Activated T-helper 1 cell treated with anti-CD3 and anti-CD28 coated beads, Interleukin-12 subunit alpha, Interleukin-12 subunit beta, Interleukin-2, Interleukin-4 antibody, amounts not matched to agents 30 ng/mL and 10 ng/mL and 1 ng/mL, durations not matched to agents 14 hours and 24 hours and 36 hours (primary cell): ENCODE measurements at places on chromosomes 5 and 9. TPM values are rescaled to one million over a fixed set of nuclear protein-coding genes. Genes with fewer than 3 reads are reported as not detected.

The STPG3 gene
- 1.2 and 1.8 TPM in 2 replicates for total RNA-seq

The RNF180 gene
- total RNA-seq, result not detected in 2 replicates

The SOHLH1 gene
- not detected in 2 replicates for total RNA-seq

The IL13 gene
- total RNA-seq, result 294 and 308 TPM in 2 replicates

The GRXCR2 gene
- total RNA-seq, result not detected in 2 replicates

The C5orf58 gene
- not detected in 2 replicates for total RNA-seq

The GDNF gene
- total RNA-seq, result 0.36 and 0.44 TPM in 2 replicates

The NTMT1 gene
- total RNA-seq, result 67.1 and 67.3 TPM in 2 replicates

The HRH2 gene
- 94.7 and 96.9 TPM in 2 replicates for total RNA-seq

The TTC16 gene
- 0.10 TPM in 1 of 2 replicates, not detected in the other for total RNA-seq

The NR4A3 gene
- total RNA-seq, result 68.6 and 69.5 TPM in 2 replicates

The FOXD4L3 gene
- total RNA-seq, result 0.17 TPM in 1 of 2 replicates, not detected in the other

The TUBB4B gene
- 277 and 280 TPM in 2 replicates for total RNA-seq

The MZB1 gene
- total RNA-seq, result 38.1 and 38.8 TPM in 2 replicates

The NUTM2F gene
- not detected in 2 replicates for total RNA-seq

The SCGB3A2 gene
- not detected in 2 replicates for total RNA-seq

The CDH18 gene
- total RNA-seq, result not detected in 2 replicates

The IRGM gene
- total RNA-seq, result 0.96 and 1.4 TPM in 2 replicates

The SOX30 gene
- total RNA-seq, result 0.12 and 0.29 TPM in 2 replicates

The C5orf46 gene
- not detected in 2 replicates for total RNA-seq

The MRPS27 gene
- 80.1 and 88.2 TPM in 2 replicates for total RNA-seq

The LOX gene
- total RNA-seq, result not detected in 2 replicates

The ZBTB26 gene
- total RNA-seq, result 8.3 and 9.9 TPM in 2 replicates

The C5orf22 gene
- 30.1 and 36.6 TPM in 2 replicates for total RNA-seq

The WNT8A gene
- total RNA-seq, result not detected in 2 replicates

The C9orf50 gene
- not detected in 2 replicates for total RNA-seq

The DRD1 gene
- total RNA-seq, result not detected in 2 replicates

The CBY3 gene
- 0.66 and 1.0 TPM in 2 replicates for total RNA-seq

The EPB41L4A gene
- total RNA-seq, result not detected in 2 replicates

The ECM2 gene
- not detected in 2 replicates for total RNA-seq

The BDP1 gene
- 41.2 and 41.5 TPM in 2 replicates for total RNA-seq

The CRB2 gene
- not detected in 2 replicates for total RNA-seq

The OBP2B gene
- not detected in 2 replicates for total RNA-seq

The WDR38 gene
- total RNA-seq, result not detected in 2 replicates

The OR1J2 gene
- total RNA-seq, result not detected in 2 replicates

The GPRIN1 gene
- total RNA-seq, result 3.1 and 3.2 TPM in 2 replicates

The SPATA31D4 gene
- total RNA-seq, result not detected in 2 replicates

The CARD19 gene
- total RNA-seq, result 40.5 and 41.7 TPM in 2 replicates

The LHX3 gene
- not detected in 2 replicates for total RNA-seq

The CDC42SE2 gene
- total RNA-seq, result 100.0 and 103 TPM in 2 replicates

The FLT4 gene
- total RNA-seq, result 0.86 and 1.8 TPM in 2 replicates

The ZNG1F gene
- total RNA-seq, result 11.0 and 12.6 TPM in 2 replicates

The TRIM14 gene
- total RNA-seq, result 41.7 and 42.0 TPM in 2 replicates

The PCDHGA12 gene
- total RNA-seq, result 0.18 TPM in 1 of 2 replicates, not detected in the other

The SYNPO gene
- total RNA-seq, result not detected in 2 replicates

The RFX3 gene
- 11.2 and 11.3 TPM in 2 replicates for total RNA-seq

The SH3GL2 gene
- not detected in 2 replicates for total RNA-seq

The PCDHA9 gene
- total RNA-seq, result not detected in 2 replicates

The DHFR gene
- total RNA-seq, result 55.9 and 60.3 TPM in 2 replicates

The HSD17B3 gene
- not detected in 2 replicates for total RNA-seq

The SHB gene
- 1.2 and 1.7 TPM in 2 replicates for total RNA-seq

The SPINK7 gene
- total RNA-seq, result not detected in 2 replicates

The FRMD3 gene
- total RNA-seq, result 0.34 and 0.37 TPM in 2 replicates

The OR1L6 gene
- total RNA-seq, result not detected in 2 replicates

The GDA gene
- not detected in 2 replicates for total RNA-seq

The MLLT3 gene
- total RNA-seq, result 33.8 and 36.4 TPM in 2 replicates

The GNE gene
- 21.7 and 22.7 TPM in 2 replicates for total RNA-seq
